ENCODE measurements at places on chromosomes 13 and 19.

DNA sequence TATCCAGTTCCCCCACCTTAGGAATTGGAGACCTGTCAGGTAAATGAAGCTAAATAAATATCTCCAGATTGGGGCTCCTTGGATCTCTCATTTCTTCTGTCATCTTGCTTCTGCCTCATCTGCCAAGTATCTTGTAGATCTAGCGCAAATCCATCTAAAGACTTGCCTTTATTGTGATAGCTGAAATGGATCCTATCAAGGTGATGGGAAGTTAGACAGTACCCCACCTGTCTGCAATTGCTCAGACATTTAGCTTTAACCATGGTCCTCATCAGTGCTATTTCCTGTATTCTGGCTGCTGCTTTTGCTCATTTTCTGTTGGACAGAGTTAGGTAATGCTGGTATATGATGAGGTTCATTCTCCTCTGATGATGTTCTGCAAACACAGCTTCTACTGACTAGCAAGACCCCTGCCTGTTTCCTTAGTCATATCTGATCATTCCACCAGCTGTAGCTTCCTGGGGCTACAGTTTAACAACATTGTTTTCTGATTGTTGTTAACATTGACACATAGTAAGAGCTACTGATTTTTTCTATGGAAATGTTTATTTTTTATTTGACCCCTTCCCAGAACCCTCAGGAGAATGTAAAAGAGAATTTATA lies 340.0 kb downstream of the DCT start:
- ATAC-seq = no peak

- ATAC-seq = no peak
Measured at GRCh38 chr13:45198924-45199323, 1.9 kb downstream of the KCTD4 start.

DNA sequence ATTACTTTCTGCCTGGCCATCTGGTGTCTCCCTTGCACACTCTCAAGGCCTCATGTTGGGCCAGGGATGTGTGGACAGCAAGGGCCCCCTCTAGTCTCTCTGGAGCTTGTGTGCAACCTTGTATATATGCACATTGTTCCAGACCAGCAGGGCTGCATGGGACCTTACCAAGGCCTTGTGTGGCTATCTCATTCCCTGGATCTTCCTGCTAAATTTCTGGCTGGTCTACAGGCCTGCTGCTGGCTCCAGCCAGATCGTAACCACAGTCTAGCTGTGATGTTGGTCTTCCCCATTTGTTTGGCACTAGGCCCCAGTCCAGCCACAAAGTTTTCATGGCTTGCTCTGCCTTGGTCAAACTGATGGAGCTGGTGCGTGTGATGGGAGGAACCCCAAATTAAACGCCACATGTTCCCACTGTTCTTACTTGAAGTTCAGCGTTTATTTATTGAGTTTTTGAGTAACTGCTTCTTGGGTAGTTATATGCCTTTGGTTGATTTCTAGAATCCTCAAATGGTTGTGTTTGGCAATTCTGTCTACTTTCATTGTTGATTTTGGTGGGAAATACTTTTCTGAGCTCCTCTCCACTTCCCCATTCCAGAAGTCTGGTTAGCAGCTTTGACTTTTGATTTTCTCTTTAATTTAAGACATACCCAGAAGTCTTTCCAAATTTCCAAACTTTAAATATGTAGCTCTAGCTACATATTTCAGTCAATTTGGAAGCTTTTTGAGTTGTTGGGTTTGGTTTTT lies 56.4 kb downstream of the SIPA1L3 start:
- ATAC-seq = no peak

DNA sequence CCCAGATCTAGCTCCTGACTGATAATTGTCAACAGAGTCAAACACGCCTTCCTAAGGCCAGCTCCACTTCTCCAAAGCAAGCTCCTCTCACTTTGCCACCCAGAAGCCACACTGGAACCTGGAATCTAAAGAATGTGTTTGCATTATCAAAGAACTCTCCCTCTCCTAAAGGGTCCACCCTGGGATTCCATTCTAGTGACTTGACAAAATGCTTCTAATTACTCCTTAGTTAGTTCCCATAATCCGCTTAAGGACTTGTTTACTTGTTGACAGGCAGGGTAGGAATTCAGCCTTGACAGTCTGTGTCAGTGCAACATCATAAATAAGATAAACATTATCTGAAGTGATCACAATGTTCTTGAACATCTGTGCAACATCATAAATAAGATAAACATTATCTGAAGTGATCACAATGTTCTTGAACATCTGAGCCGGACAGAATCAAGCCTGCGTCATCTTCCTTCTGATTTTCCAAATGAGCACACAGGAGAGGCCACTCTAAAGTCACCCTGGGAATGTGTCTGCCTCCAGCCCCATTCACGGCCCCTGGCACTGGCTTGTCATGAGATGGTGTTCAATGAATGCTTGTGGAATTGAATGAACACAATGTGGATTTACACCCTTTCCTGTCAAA lies 512.1 kb downstream of the IRS2 start:
- ATAC-seq = no peak

DNA sequence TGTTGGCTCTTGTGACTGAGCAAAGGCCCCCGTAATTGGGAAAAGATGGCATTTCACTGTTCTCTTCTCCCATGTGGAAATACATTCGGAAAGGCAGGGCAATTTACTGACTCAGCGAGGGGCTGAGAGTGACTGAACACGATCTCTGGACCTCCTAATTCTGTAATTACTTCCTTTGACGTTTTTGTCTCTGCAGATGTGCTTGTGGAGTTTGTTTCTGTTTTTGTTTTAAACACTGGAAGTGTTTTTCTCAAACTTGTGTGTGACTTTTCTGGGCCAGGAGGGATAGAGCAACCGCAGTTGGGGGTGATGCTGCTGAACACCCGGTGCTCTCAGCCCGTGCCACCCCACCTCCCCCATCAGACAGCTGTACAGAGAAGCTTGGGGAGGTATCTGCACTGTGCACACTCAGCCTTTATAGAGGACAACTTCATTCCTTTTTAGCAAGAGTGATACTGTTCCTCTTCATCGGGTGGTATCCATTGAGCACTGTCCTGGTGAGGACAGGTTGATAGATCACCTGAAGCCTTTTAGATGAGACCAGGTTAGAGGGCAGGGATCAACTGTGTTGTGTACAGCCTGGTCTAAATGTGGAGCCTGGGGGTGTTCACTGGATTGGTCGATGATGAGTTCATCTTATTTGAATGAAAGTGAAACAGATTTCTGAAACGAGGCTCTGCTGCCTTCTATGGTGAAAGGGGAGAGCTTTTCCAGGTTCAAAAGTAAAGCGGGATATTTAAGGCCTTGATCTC lies 117.4 kb downstream of the ESD start:
- peak; percentile 91 for ATAC-seq

GRCh38 chr13:51584731-51585672 lies 740 bp downstream of the WDFY2 start:
- peak; percentile 33 for ATAC-seq

DNA sequence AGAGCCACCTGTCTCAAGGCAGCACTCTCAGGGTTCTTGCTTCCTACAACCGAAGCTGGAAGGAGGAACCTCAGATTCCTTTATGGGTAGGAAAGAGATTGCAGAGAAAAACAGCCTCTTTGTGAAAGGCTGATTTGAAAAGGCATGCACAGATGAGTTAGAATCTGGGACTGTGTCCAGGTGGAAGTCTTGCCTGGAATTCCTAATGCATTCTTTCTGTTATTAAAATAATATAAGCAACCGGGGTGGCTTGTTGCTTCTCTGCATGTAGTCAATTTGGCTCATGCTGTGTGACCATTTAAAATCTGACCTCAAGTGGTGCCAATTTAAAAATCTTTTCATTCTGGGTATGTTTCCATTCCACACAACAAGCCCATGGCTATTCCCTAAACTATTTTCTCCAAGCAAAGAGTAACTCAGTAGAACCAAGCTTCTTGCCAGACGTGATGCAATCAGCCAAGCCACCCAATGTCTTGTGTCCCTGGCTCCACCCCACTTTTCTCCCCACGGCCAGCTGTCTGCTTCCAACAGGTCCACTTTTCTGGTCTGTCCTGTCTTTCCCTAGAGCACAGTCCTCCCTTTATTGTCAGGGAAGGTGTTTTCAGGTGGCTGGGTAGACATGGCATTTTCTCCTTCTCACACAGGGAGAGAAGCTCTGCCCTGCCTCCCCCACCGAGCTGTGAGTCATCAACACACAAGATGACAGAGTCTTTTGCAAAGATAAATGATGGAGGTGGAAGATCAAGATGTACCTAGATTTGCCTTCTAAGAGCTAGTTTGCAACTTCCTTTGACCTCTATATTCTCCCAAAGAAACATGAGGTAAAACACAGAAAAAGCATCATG lies 394.3 kb downstream of the FOXO1 start:
- peak; percentile 90 for ATAC-seq

DNA sequence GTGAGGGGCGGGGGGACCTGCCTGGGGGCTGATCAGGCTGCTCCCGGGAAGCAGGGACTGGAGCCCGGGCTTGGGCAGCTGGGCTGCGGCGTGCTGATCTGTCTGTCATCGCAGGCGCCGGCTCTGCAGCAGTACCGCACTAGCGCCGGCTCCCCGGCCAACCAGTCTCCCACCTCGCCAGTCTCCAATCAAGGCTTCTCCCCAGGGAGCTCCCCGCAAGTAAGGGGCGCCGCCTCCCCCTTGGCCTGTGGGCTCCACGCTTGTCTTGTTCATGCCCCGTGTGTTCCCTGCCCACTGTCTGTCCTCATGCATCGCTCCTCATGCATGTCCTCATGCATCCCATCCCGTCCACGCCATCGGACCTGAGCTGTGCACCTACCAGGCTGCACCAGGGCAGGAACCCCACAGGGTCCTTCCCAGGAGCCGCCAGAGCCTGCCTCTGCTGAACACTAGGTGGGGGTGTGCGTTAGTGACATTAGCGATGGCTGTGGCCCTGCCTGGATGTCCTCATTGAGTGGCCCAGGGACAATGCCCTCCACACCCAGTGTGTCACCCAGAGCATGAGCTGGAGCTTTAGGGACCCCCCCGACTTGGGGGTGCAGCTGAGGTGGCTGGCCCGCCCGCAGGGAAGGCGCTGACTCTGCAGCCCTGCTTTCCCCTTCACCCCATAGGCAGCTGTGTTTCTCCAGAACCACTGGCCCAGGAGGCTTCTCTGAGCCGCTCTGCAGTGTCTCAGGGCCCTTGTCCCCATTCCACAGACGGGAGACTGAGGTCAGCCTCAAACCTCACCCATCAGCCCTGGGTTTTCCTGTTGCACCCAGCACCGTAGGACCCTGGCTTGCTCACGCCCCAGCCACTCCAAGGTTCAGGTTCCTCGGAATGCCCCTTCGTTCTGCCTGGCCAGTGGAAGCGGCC lies 19.5 kb downstream of the COMP start:
- ATAC-seq = no peak

DNA sequence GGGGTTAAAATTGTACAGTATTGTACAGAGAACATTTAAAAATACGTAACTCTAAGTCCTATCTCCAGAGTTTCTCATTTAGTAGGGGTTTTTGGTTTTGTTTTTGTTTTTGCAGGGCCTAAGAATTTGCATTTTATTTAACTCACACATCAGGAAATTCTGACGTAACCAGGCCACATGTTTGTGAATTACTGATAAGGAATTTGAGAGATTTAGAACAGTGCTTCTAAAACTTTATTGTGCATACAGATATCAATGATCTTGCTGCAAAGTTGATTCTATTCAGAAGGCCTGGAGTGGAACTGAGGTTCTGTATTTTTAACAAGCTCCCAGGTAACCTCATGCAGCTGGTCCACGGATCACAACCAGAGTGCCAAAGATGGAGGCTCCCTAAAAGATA lies 49.3 kb downstream of the LIG4 start:
- no peak for ATAC-seq

DNA sequence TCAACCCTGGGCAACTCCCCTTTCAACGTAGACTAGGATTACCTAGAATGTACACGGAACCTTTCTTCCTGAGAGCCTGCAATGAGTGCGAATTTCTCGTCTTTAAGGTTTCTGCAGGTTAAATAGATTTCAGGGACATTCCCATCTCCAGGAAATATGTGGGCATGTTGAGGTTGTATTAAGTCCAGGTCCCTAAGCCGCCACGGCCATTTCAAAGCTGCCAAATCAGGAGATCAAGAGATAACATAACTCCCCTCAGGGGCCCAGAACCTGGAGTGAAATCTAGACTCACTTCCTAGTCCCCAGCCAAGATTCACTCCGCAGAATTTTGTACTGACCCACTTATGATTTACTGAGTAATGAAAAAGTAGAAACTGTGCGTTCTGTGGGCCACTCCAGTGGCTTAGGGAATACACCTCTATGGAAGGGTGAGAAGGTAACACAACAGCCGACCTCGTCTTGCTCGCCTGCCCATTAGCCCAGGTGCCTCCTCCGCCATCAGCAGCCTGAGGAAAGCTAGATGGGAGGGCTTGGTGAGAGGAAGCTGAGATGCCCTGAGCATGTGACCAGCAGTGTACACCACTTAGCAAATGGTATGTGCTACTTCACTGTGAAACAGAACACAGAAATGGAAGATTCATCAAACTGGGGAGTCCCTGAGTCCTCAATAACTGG lies 98.5 kb upstream of the SOX1 start:
- ATAC-seq = no peak

DNA sequence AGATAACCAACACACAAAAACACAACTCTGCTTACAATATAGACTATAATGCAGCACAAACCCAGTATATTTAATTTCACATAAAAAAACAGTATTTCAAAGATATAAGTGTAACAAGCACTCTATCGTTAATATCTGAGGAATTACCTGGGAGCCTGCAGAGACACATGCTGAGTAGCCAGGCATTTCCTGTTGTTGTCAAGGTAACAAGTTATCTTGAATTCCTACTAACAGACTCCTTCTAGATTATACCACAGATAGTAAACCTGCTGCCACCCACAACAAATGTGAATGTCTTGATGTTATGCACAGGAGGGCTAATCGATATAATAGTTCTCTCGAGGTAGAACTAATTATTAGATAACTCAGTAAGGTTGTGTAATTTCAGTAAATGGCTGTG lies 826.0 kb upstream of the PRR20A start:
- ATAC-seq = no peak

DNA sequence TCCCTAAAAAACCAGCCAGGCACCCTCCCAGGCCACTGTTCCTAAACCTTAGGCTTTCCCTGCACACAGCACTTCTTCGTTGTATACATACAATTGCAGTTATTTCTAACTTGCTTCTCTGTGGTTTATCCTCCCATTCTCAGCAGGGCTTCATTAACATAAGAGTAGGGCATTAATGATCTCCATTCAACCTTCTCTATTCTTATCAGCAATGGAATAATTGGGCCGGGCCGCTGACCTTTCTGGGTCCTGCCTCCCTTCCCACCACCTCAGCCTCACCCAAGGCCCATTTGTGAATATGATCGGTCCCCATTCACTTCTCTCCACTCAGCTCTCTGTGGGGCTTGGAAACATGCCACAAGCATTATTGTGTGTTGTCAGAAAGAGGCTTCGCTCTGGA lies 184.2 kb downstream of the SUCLA2 start:
- no peak for ATAC-seq

GRCh38 chr13:30153545-30154426 lies 153.6 kb downstream of the KATNAL1 start:
- no peak for ATAC-seq

- no peak for ATAC-seq
Measured at GRCh38 chr19:5873617-5874199, 3.4 kb upstream of the FUT5 start.

DNA sequence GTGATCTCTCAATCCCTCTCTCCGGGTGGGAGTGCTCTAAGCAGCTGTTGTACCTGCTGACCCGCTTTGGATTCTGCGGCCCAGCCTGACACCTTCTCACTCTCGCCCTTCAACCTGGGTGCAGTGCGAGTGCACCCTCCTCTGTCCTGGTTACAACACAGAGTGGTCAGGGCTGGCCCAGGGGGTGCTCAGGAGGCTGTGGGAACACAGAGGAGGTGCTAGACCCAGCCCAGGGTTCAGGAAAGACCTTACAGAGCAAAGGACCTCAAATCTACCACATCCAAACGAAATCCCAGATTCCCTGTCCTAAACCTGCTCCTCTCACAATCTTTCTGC lies 23.7 kb downstream of the ZNF175 start:
- peak; percentile 13 for ATAC-seq
